ENCODE measurements at places on chromosomes 6 and 20.

DNA sequence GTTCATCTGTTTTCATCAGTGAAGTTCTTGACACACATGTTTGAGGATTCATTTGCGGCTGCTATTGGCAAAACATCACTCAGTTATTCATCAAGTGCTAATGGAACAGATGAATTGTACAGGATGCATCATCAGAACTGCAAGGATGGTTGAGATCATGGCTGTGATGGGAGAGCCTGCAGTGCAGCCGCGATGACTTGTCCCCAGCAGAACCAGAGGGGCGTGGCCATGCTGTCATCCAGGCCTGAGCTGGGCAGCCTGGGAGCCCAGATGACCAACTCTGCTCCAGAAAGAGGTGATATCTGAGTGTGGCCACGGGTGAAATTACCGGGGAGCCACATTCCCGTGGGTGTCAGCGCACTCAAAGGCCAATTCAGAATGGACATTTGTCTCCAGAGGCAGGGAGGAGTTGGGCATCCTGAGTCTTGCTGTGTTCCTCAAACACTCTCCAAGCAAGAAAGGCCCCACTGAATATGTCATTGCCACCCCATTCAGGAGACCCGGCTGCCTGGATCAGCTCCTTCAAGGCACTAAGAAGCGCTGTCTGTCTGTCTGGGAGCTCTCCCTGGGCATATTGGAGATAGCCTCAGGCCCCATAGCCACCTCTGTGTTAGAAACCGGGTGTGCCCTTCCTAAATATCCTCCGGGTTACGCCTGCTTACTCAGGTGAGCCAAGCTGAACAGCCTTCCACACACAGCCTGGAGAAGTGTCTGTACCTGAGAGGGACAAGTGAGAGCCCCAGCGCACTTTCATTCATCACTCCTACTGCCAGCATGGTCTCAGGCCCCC is 66.7 kb downstream of the SYNDIG1 start:
- H3K4me3 ChIP-seq = no peak overlapping the region
- DNase-seq = no peak
- H3K27me3 ChIP-seq = no peaks in the 10 kb centered on the region
- no peaks in the 10 kb centered on the region for H3K36me3 ChIP-seq
- H3K27ac ChIP-seq = no peak overlapping the region
- H3K4me1 ChIP-seq = peaks cover 5% of the 10 kb centered on the region

DNA sequence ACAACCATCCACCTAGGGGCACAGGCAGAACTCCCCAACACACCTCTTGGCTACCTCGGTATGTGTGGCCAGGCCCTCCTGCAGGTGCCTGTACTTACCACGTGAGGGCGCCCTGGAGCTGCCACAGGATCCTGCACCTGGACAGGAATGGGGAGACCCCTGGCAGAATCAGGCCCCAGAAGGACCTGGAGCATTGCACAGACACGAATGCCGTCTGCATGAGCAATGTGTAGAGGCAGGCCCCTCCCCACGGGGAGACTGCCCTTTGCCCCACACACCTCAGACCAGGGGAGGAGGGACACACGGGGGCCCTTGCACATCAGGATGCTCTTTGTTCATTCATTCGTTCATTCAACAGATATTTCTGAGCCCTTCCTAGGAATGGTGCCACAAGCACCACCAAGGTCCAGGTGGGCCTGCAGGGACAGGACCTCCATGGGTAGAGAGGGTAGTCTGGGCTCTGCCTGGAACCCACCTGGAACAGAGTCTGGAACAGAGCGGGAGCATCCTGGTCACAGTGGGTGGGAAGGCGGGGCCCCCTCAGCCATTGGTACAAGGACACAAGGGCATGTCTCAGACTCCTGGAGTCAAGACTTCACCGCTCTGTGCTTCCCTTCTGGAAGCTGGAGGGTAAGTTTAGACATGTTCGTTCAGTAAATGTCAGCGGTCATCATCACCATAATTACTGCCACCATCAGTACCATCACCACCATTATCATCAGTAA is 32.3 kb downstream of the YTHDF1 start:
- H3K4me1 ChIP-seq = peaks cover 42% of the 10 kb centered on the region
- no peak overlapping the region for H3K27ac ChIP-seq
- peaks cover 10% of the 10 kb centered on the region for H3K27me3 ChIP-seq
- no peak overlapping the region for H3K4me3 ChIP-seq
- no peak for DNase-seq

DNA sequence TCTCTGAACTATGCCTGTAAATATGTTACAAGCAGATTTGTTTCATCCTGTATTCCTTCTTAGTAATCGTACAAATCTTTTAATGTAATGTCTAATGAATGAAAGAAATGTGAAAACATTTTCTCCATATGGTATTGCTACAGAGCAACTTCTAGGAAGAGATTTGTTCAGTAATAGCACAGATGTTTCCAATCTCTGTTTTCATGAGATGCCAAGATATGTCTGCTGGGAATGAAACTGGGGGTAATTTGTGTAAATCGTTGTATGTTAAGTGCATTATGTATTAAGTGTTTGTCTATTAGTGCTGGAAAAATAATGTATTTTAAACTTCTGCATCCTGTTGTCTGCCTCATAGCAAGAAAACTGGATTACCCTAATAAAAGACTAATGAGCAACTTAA is 722.2 kb upstream of the EYS start:
- no peaks in the 10 kb centered on the region for H3K27me3 ChIP-seq
- no peak for DNase-seq
- H3K27ac ChIP-seq = no peak overlapping the region

- DNase-seq = no peak
- no peaks in the 10 kb centered on the region for H3K36me3 ChIP-seq
- no peaks in the 10 kb centered on the region for H3K27me3 ChIP-seq
- H3K4me3 ChIP-seq = no peak overlapping the region
These were observed 88.6 kb upstream of the MOCS1 start for GRCh38 chr6:40022867-40023266.

- H3K4me1 ChIP-seq = no peaks in the 10 kb centered on the region
- H3K27ac ChIP-seq = no peak within 1 kb of the TSS
- H3K27me3 ChIP-seq = no peaks in the 10 kb centered on the region
- DNase-seq = no peak
These were observed at the start of gene ADGRF5 for GRCh38 chr6:46921731-46922130. Gene ADGRF5, minus strand, starts transcription at chr6:46921938. Its CDS starts 15,176 bp downstream, at chr6:46906762.

DNA sequence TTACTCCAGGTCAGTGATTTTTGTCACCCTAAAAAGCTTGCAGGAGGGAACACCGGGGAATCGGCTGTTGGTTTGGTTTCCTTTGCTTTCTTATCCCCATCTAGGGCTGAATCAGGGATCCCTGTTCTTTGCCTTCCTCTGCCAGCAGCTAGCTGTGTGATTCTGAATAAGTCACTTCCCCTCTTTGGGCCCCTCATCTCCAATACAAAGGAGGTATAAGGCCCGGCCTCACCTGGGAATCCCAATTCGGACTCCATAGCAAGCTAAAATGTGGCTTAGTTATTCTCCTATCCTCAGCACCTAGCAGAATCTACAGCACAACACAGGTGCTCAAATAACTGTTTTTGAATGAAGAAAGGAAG is 18.5 kb upstream of the ARMC12 start:
- peaks cover 23% of the 10 kb centered on the region for H3K4me1 ChIP-seq
- no peaks in the 10 kb centered on the region for H3K36me3 ChIP-seq
- H3K27ac ChIP-seq = peak overlapping the region; percentile 78

GRCh38 chr6:33875141-33875581 is 71.4 kb upstream of the MLN start:
- H3K27ac ChIP-seq = no peak overlapping the region
- no peaks in the 10 kb centered on the region for H3K27me3 ChIP-seq
- no peak overlapping the region for H3K4me3 ChIP-seq
- H3K4me1 ChIP-seq = peaks cover 31% of the 10 kb centered on the region
- no peaks in the 10 kb centered on the region for H3K36me3 ChIP-seq
- DNase-seq = no peak

GRCh38 chr6:90434094-90434493 is 137.5 kb upstream of the BACH2 start:
- no peaks in the 10 kb centered on the region for H3K4me1 ChIP-seq
- H3K36me3 ChIP-seq = no peaks in the 10 kb centered on the region
- no peak overlapping the region for H3K4me3 ChIP-seq

- H3K27ac ChIP-seq = no peak overlapping the region
- H3K27me3 ChIP-seq = no peaks in the 10 kb centered on the region
- no peak overlapping the region for H3K4me3 ChIP-seq
- no peak for DNase-seq
- no peaks in the 10 kb centered on the region for H3K4me1 ChIP-seq
These were observed 313.2 kb downstream of the TFAP2A start for GRCh38 chr6:10101551-10102252.

- no peak overlapping the region for H3K4me3 ChIP-seq
- H3K27ac ChIP-seq = no peak overlapping the region
- no peaks in the 10 kb centered on the region for H3K36me3 ChIP-seq
- DNase-seq = no peak
These were observed 62.7 kb downstream of the COL12A1 start for GRCh38 chr6:75143191-75143590.

DNA sequence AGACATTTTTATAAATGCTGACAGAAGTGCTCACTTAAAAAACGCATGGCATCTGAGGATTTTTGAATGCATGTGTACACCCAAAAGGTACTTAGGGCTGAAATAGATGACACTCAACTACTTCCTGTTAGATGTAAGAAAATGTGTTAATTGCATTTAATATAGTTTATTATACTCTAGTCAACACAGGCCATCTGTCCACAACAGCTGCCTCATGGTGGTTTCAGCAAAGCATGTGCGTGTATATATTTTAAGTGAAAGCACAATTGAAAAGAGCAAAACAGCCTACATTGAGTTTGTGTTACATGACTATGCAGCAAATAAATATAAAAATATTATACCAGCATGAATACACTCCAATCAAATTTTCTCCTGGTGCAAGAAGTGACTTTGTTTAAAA is 1233.0 kb upstream of the EYS start:
- no peak overlapping the region for H3K27ac ChIP-seq
- DNase-seq = no peak

DNA sequence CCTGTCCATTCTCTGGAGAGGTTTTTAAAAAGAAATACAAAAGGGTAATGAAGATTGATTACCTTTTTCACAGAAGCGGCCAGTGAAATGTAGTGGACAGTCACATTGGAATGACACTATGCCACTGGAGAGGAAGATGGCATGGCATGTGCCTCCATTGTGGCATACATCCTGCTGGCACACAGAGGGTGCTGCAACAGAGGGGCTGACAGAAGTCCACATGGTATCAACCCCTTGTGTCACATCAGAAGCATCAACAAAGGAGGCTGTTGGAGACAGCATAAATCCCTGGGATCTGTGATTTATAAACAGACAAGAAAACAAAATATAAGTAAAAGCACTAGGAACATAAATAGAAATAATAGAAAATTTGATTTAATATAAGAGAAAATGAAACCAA is 594.9 kb downstream of the PHF3 start:
- H3K36me3 ChIP-seq = no peaks in the 10 kb centered on the region
- DNase-seq = no peak
- H3K4me1 ChIP-seq = no peaks in the 10 kb centered on the region
- no peak overlapping the region for H3K27ac ChIP-seq
- no peak overlapping the region for H3K4me3 ChIP-seq

GRCh38 chr6:24891004-24891403 is 44.8 kb downstream of the RIPOR2 start:
- H3K36me3 ChIP-seq = no peaks in the 10 kb centered on the region
- DNase-seq = peak; percentile 82
- H3K27me3 ChIP-seq = no peaks in the 10 kb centered on the region
- H3K4me1 ChIP-seq = no peaks in the 10 kb centered on the region

GRCh38 chr6:52303178-52303577 is 18.6 kb upstream of the MCM3 start:
- no peak for DNase-seq
- H3K27ac ChIP-seq = no peak overlapping the region
- no peak overlapping the region for H3K4me3 ChIP-seq
- no peaks in the 10 kb centered on the region for H3K27me3 ChIP-seq

DNA sequence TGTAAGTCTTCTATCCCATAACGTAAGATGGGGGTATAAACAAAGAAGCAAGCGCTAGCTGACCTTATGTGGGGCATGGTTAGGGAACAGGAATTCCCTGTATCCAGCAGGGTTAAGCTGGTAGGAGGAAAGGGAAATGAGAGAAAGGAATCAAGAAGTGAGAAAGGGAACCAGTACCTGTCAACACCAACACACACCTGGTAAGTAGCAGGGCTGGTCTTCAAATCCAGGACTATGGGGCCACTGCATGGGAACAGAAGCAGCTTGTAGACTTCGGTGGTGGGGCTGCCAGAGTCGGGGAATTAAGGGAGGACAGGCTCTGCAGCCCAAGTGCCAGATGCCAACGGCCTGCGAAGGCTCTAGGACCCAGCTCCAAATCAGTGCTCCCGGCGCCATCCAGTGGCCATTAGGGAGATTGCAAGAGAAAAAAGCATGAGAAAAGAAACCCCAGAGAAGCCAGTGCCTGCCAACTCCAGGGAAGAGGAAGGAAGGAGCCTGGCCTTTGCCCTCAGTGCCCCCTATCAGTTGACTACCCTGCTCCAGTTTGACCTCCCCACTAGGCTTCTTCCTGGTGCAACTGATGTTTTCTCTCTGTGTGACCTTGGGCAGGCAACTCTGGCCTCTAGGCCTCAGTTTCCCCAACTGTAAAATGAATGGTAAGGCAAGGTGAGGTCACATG is 15.8 kb upstream of the RBPJL start:
- H3K36me3 ChIP-seq = no peaks in the 10 kb centered on the region
- no peaks in the 10 kb centered on the region for H3K27me3 ChIP-seq
- no peak overlapping the region for H3K27ac ChIP-seq
- H3K4me1 ChIP-seq = peaks cover 27% of the 10 kb centered on the region
- peak; percentile 53 for DNase-seq
- H3K4me3 ChIP-seq = no peak overlapping the region

GRCh38 chr6:95601133-95601532 is 23.8 kb downstream of the MANEA start:
- H3K4me1 ChIP-seq = no peaks in the 10 kb centered on the region
- H3K36me3 ChIP-seq = no peaks in the 10 kb centered on the region
- no peak overlapping the region for H3K4me3 ChIP-seq
- no peaks in the 10 kb centered on the region for H3K27me3 ChIP-seq
- no peak overlapping the region for H3K27ac ChIP-seq

GRCh38 chr6:28953039-28953584 is 29.3 kb upstream of the TRIM27 start:
- no peaks in the 10 kb centered on the region for H3K4me1 ChIP-seq
- no peak overlapping the region for H3K27ac ChIP-seq
- H3K27me3 ChIP-seq = peaks cover 15% of the 10 kb centered on the region
- H3K4me3 ChIP-seq = peak overlapping the region; percentile 34

DNA sequence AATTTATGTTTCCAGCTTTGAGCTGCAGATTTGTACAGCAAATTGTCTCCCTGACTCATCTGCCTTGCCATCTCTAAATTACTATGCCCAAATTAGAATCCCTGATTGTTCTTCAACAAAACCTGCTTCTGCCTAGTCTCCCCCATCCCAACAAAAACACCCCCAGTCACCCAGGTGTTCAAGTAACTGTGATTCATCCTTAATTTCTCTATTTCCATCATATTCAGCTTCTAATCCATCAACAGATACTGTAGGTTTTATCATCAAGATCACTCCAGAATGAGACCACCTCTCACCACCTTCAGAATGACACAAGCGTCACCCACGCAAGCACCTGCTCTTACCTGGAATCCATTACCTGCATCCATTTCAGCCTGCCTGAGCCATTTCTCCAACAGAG is 498.5 kb downstream of the PRKN start:
- no peak overlapping the region for H3K27ac ChIP-seq
- H3K4me1 ChIP-seq = no peaks in the 10 kb centered on the region
- no peak overlapping the region for H3K4me3 ChIP-seq
- no peaks in the 10 kb centered on the region for H3K36me3 ChIP-seq
- H3K27me3 ChIP-seq = no peaks in the 10 kb centered on the region

Measured in spinal cord (tissue), 10 donors.